ENCODE measurements at places on chromosomes 12 and 14.

DNA sequence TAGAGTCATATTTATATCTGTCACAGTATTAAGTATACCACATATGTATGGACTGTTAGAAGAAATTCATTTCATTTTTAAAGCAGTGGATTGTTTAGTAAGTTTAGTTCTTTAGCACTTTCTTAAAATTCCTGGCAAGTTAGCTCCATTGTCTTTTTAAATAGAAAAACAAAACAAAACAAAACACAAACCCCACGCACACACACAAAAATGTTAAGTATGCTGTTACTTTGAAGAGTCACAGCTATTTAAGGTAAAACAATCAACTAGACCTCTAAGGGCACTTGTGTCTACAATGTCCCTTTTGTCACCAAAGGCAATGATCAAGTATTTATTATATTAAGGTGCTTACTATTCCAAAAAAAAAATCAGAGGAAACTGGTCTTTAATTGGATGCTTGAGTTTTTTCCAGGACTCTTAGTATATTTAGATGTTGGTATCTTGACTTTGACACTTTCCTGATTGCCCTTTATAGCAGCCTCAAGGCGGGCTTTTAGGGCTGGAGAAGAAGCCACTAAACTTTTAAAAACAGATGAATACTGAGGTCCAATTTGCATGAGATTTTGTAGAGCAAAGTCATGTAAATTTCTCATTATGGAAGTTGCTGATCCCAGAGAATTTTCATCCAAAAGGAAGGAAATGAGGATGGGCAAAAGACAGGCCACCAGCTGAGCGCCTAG lies 85.5 kb upstream of the HECTD1 start:
- no peak for DNase-seq

- DNase-seq, result no peak
These were observed 15.5 kb upstream of the ZNF268 start for GRCh38 chr12:133165776-133166175.

DNA sequence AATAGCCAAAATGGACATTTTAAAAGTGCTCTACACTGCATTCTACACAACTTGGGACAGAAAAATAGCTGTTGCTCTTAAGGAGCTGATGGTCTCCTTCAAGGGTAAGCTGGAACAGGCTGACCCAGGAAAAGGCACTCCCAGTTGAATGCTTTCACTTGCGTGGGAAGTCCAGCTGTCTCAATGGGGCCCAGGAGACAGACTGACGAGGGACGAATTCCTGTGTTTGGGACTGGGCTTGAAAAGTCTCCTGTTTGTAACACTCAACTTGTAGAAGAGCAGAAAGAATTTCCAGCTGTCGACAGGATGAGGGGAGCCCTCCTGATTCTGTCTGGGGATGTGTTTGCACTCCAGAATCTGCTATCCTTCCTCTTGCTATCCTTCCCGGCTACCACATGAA lies 180.8 kb downstream of the ZFP36L1 start:
- DNase-seq, result no peak

DNA sequence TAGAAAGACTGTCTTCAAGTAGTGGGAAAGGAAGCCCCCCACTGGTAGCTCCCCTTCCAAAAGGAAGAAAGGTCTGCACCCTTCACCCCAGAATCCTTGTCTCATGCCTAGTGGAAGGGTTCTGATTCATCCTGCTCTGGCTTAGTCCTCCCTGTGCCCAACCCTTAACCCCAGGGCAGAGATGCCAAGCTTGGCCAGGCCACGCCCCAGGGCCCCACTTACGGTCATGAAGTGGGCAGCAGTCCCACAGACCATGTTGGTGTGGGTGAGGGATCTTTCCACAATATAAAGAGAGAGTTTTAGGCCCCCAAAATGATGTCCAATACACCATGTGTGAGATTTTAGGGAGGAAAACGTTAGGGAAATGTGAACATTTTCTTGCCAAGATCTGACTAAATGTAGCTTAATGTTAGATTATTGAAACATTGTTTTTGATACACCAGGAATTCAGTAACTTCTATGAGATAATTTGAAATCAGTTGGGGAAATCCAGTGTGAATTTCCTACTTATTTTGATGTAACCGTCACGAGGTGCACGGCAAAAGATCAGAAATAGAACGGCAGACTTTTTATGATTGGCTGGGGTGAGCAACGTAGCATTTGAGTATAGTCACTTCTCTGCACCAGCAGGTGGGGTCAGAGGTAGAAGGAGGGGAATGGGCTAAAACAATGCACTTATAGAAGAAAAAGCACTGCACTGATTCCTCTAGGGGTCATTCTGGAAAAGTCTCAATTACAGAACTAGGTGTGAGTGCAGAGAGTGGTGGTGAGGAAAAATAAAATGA lies 8.2 kb upstream of the SSPN start:
- no peak for DNase-seq

- DNase-seq, result no peak
These were observed 55.3 kb downstream of the TNFAIP2 start for GRCh38 chr14:103178521-103178920.

GRCh38 chr14:68908803-68909202 lies 70.3 kb downstream of the ACTN1 start:
- DNase-seq, result no peak

GRCh38 chr14:31489691-31490090 lies 1.9 kb upstream of the GPR33 start:
- DNase-seq, result no peak

DNA sequence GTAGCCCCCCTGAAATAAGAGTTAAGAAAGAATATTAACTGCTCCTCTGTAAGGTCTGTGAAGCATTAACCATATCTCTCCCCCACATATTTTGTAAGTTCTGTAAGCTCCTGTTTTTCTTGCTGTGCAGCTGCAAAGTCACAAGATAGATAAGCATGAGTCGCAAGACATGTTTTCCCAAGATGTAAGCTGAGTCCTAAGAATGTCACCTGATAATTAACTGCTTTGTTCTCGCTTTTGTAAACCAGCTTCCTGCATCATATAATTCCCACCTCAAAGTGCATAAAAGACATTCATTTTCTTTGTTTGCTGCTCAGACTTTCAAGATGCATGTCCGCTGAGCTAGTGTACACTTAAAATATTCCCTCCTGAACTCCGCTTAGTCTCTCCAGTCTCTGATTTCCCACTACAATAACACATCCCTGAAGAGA lies 27.0 kb upstream of the PHC1 start:
- no peak for DNase-seq

DNA sequence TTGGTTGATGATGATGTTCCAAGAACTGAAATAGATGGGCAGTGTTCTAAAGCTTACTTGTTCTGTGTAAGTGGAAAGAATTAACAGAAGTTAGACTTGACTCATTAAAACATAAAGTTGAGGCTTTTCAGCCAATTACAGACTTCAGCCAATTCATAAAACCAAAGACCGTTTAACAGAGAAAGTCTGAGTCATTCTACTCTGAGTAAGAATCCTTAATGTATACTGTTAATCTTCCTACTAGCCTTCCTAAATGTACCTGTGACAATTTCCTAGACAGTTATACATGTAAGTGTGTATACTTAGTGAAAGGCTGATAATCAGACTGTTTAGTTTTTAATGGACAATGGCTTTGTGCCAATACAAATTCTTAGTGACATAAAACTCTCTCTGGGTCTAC lies 681.0 kb downstream of the RPL10L start:
- DNase-seq, result no peak

DNA sequence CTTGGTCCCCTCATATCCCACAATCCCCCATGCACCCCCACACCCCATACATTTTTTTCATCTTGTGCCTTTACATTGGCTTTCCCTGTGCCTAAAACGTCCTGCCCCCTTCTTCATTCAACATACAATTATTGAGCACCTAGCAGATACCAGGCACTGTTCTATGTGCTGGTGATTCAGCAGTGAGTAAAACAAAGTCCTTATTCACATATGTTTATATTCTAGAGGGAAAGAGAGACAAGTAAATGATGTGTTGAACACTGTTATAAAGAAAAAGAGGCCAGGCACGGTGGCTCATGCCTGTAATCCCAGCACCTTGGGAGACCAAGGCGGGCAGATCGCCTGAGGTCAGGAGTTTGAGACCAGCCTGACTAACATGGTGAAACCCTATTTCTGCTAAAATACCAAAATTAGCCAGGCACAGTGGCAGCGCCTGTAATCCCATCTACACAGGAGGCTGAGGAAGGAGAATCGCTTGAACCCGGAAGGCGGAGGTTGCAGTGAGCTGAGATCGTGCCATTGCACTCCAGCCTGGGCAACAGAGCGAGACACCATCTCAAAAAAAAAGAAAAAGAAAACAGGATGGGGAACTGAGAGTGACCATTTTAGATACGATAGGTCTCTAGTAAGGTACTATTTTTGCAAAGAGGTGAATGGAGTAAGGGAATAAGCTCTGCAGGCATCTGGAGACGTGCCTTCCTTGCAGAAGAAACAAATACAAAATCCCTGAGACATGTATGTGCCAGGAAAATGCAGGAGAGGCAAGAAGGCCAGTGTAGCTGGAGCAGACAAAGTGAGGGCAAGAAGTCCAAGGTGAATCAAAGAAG lies 12.2 kb downstream of the SLC7A7 start:
- DNase-seq, result no peak

- DNase-seq, result no peak
These were observed 11.1 kb downstream of the PRKAB1 start for GRCh38 chr12:119679081-119679480.

GRCh38 chr14:52778702-52779101 lies 12.7 kb downstream of the GNPNAT1 start:
- DNase-seq, result no peak

DNA sequence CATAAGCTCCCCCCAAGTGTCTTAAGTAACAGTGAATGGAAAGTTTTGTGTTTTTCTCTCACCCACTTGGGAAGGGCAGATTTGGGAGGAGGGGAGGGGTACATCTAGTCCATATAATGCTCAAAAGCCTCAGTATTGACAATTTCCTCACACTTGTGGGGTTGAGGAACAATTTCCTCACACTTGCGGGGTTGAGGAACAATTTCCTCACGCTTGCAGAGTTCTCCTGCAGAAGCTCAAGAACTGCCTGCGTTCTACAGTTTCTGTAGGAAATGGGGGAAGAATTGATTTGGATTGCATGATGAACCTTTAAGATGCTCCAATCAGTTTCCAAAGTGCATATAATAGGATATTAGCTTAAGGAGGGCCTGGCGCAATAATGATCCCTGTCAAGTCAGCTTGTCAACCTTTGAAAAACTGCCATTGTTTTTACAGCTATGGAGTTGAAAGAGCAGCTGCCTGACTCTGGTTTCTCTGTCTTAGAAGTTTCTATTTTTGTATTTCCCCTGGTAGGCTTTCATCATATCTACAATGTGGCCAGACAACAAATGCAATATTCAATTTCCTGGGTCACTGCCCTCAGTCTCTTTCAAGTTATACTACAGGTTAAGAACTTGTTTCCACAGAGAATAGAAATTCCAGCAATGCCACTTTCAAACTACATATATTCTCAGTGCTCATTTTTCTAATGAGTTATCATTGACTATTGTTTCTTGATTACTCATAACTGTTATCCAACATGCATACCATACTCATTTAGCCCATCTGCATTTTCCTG lies 66.5 kb downstream of the PLEKHG7 start:
- DNase-seq, result no peak
